ENCODE measurements at places on chromosomes 4 and X. TPM values are rescaled to one million over a fixed set of nuclear protein-coding genes. Genes with fewer than 3 reads are reported as not detected.

The MTMR8 gene
- total RNA-seq: 3.4 TPM

The MAGIX gene
- 1.2 TPM for total RNA-seq

The NAT8L gene
- total RNA-seq: 0.36 TPM

The CT47B1 gene
- total RNA-seq: not detected

The AREG gene
- not detected for total RNA-seq

The WWC2 gene
- total RNA-seq: 32.0 TPM

The ZDHHC15 gene
- total RNA-seq: 3.7 TPM

The PUDP gene
- 45.0 TPM for total RNA-seq

The CENPVL1 gene
- total RNA-seq: not detected

The GRIA3 gene
- total RNA-seq: 0.51 TPM

The CXCL3 gene
- 2.7 TPM for total RNA-seq
